ENCODE measurements at places on chromosomes 5 and 9. TPM values are rescaled to one million over a fixed set of nuclear protein-coding genes. Genes with fewer than 3 reads are reported as not detected.

The LRSAM1 gene
- total RNA-seq: 21.2 TPM

The MTRR gene
- total RNA-seq: 28.9 TPM

The REEP2 gene
- total RNA-seq: 8.4 TPM

The IFNA13 gene
- total RNA-seq: not detected

The SPATA31A7 gene
- total RNA-seq: not detected
